ENCODE measurements at places on chromosomes 6 and 20.

GRCh38 chr20:59676851-59677182 lies 72.5 kb downstream of the PHACTR3 start:
- DNase-seq, result no peak
- no peak overlapping the region for H3K27ac ChIP-seq
- H3K4me3 ChIP-seq, result no peak overlapping the region
- H3K27me3 ChIP-seq, result peaks cover 45% of the 10 kb centered on the region
- H3K36me3 ChIP-seq, result no peaks in the 10 kb centered on the region

- 0 out of 2 replicates have a peak overlapping the region, but pooled peaks have one; percentile 12 for H3K4me3 ChIP-seq
- H3K36me3 ChIP-seq, result peaks cover 16% of the 10 kb centered on the region
- no peak for DNase-seq
- H3K27me3 ChIP-seq, result no peaks in the 10 kb centered on the region
- H3K27ac ChIP-seq, result peak overlapping the region; percentile 68
Measured at GRCh38 chr6:131954059-131954774, 3.0 kb upstream of the CCN2 start.

- DNase-seq, result no peak
- no peak overlapping the region for H3K27ac ChIP-seq
Measured at GRCh38 chr6:112065426-112065986, 11.6 kb downstream of the CCN6 start.

DNA sequence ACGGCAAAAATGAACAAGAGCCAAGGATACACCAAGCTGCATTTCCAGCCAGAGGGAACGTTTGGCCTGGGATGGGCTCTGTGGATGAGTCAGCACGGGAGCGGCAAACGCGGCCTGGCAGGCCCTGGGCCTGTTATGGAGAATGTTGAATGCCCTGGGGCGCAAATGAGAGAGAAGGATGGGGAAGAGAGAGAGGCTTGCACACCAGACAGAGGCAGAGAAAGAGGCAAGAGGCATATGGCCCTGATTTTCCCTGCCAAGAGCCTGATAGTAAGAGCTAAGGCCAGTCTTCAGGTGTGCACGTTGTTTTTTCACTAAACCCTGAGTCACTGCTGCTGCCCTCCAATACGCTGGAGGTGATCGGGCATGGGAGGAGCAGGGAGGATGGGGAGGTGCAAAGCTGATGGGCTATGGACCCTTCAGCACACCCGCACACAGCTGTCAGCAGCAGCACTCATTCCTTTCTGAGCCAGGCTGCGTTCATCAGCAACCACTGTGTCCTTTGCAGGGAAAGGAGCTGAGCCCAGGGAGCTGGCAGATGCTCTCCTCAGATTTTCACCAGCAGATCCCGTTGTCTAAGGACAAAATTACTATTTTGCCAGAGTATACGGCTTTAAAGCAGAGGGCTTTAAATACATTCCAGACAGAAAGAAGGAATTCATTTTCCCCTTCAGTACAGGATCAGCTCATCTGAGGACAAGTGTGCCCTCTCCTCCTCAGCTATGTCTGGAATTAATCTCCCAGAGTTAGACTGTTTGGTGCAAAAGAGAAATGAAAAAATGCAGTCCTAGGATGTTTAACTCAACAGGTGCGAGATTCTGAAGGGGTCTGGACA lies 61.7 kb upstream of the SLC22A23 start:
- DNase-seq, result no peak
- peaks cover 6% of the 10 kb centered on the region for H3K4me1 ChIP-seq
- peaks cover 8% of the 10 kb centered on the region for H3K27me3 ChIP-seq

DNA sequence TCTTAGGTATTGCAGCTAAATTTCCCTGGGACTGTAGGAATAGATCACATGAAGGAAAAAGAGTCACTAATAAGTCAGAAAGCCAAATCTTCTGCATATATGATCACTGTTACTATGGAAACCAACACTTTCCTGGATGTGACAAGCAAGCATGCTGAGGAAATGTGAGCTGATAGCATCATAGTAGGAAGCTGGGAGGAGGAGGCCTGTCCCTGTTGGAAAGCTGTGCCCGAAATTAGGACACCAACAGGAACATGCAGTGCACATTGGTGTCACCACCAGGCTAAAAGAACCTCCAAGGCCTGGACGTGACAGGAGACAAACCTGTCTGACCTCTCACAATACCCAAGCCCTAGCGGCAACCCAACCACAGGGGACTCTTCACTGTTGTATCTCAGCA lies 181.9 kb upstream of the PCSK2 start:
- no peak for DNase-seq
- H3K36me3 ChIP-seq, result no peaks in the 10 kb centered on the region
- no peak overlapping the region for H3K27ac ChIP-seq
- no peak overlapping the region for H3K4me3 ChIP-seq
- H3K4me1 ChIP-seq, result peaks cover 9% of the 10 kb centered on the region

GRCh38 chr6:29679962-29680361 lies 990 bp downstream of the ZFP57 start:
- peaks cover 5% of the 10 kb centered on the region for H3K27me3 ChIP-seq
- H3K4me1 ChIP-seq, result peaks cover 61% of the 10 kb centered on the region
- peaks cover 4% of the 10 kb centered on the region for H3K36me3 ChIP-seq
- peak overlapping the region; percentile 59 for H3K4me3 ChIP-seq
- peak overlapping the region; percentile 72 for H3K27ac ChIP-seq

DNA sequence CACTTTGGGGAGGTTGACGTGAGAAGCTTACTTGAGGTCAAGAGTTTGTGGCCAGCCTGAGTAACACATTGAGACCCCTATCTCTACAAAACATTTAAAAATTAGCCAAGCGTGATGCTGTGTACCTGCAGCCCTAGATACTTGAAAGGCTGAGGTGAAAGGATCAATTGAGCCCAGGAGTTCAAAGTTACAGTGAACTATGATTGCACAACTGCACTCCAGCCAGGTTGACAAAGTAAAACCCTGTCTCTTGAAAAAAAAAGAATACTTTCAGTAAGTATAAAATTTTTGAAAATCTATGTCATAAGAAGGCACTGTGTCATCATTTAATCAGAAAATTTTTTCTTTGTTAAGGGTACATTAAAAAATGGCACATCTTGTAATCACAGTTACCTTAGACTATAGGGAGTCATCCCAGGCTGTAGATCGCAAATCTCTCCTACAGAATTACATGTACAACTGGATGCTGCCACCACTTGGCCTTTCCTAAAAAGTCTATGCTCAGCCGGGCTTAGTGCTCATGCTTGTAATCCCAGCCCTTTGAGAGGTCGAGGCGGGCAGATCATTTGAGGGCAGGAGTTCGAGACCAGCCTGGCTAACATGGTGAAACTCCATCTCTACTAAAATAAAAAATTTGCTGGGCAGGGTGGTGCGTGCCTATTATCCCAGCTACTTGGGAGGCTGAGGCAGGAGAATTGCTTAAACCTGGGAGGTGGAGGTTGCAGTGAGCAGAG lies 17.0 kb upstream of the MRS2 start:
- no peaks in the 10 kb centered on the region for H3K27me3 ChIP-seq
- no peak for DNase-seq
- H3K4me1 ChIP-seq, result no peaks in the 10 kb centered on the region
- H3K27ac ChIP-seq, result no peak overlapping the region
- no peak overlapping the region for H3K4me3 ChIP-seq

DNA sequence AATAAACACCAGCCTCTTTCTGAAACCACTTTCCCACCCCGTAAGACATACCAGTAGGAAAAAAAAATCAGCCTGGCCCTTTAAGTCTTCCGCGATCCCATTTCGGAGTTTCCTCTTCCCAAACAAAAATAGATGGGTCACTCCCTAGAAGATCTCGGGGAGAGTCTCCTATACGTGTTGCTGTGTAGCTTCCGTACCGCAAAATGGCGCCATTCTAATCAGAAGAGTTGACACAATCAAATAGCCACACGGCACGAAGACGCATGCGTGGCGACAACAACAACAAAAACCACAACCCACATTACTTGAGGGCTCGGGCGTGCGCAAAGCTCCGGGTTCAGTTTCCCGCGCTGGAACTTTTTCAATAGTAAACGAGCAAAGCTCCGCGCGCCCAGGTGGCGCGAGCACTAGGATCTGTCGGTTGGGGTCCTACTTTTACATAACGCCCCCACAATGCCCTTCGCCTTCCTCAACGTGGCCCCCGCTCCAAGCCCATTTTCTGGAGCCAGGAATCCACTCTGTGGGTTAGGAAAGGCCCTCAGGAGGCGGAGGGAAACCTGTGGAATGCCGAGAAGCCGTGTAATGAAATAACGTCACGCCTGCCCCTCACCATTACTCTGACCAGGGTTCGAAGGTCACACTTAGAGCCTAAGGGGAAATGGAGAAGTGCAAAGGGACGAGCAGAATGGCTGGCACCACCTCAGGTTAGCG lies at the start of gene GPANK1:
TSS of gene GPANK1 (minus strand) at position 208 of the 711 bp plus-strand sequence. CDS start 519 bp downstream, outside the sequence.
- peak; percentile 64 for DNase-seq
- H3K36me3 ChIP-seq, result peaks cover 54% of the 10 kb centered on the region
- peaks cover 34% of the 10 kb centered on the region for H3K4me1 ChIP-seq

DNA sequence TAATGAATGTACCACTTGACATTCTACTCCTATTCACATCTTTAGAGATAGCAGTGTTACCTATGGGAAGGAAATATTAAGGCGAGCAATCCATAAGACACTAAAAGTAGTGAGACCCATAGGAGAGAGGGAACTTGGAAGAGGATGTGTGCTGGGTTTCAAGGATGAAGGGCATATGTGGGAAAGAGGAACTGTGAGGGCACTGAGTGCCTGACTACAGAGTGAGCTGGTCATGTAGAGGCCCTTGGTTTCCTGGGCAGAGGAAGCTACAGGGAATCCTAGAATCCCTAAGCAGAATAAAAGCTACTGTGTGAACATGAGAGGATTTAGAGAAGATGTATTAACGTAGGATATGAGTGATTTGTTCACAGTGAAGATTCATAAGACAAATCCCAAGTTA lies 262.8 kb downstream of the FARS2 start:
- no peak for DNase-seq
- H3K27me3 ChIP-seq, result no peaks in the 10 kb centered on the region
- peaks cover 8% of the 10 kb centered on the region for H3K4me1 ChIP-seq
- H3K36me3 ChIP-seq, result no peaks in the 10 kb centered on the region
- H3K4me3 ChIP-seq, result no peak overlapping the region
- H3K27ac ChIP-seq, result no peak overlapping the region

GRCh38 chr6:109526905-109527628 lies 44.0 kb upstream of the ZBTB24 start:
- no peaks in the 10 kb centered on the region for H3K27me3 ChIP-seq
- H3K36me3 ChIP-seq, result peaks cover 14% of the 10 kb centered on the region
- peaks cover 12% of the 10 kb centered on the region for H3K4me1 ChIP-seq
- H3K27ac ChIP-seq, result no peak overlapping the region
- no peak overlapping the region for H3K4me3 ChIP-seq

- H3K4me3 ChIP-seq, result no peak overlapping the region
- no peaks in the 10 kb centered on the region for H3K36me3 ChIP-seq
- no peak overlapping the region for H3K27ac ChIP-seq
- DNase-seq, result no peak
- H3K27me3 ChIP-seq, result no peaks in the 10 kb centered on the region
Measured at GRCh38 chr6:96742702-96743101, 94.6 kb downstream of the GPR63 start.

DNA sequence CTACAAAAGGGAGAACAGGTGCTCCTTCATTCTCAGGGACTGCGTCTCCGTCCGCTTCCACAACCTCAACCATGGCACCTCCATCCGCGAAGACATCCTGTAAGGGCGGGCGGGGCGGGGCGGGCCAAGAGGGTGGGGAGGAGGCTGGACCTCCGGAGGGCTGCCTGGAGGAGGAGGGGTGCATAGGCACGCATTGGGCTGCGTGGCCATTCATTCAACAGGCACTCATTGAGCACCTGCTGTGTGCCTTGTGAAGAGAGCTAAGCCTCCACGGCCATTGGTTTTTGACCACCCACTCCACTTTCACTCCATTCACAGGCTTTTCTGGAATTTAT lies 435 bp downstream of the ZSWIM3 start:
- no peaks in the 10 kb centered on the region for H3K27me3 ChIP-seq
- 0 out of 2 replicates have a peak, but pooled peaks cover 4% of the 10 kb centered on the region for H3K36me3 ChIP-seq
- H3K27ac ChIP-seq, result peak overlapping the region; percentile 95
- peak; percentile 55 for DNase-seq
- peak overlapping the region; percentile 92 for H3K4me3 ChIP-seq

GRCh38 chr6:4404415-4404814 lies 269.0 kb upstream of the ECI2 start:
- no peak for DNase-seq
- H3K27ac ChIP-seq, result no peak overlapping the region
- no peak overlapping the region for H3K4me3 ChIP-seq
- peaks cover 22% of the 10 kb centered on the region for H3K27me3 ChIP-seq

GRCh38 chr20:13425381-13426135 lies 204.5 kb downstream of the ISM1 start:
- no peaks in the 10 kb centered on the region for H3K36me3 ChIP-seq
- no peak overlapping the region for H3K4me3 ChIP-seq
- no peak for DNase-seq

DNA sequence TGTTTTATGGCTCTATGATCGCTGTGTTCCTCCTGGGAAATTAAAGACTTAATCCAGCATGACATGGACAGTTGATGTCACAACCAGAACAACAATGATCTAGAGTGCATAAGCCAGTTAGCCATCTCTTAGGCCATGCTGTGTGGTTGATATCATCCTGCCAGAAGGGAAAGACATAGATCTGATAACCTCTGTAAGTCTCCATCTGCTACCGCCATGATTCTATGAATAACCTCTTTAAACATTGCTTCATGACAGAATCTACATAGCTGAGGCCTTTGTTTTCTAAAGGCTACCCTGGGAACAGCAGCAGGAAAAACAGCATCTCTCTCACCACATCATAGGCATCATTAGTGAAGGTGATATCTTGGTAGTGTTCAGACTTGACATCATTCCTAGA lies 117.6 kb upstream of the PHACTR1 start:
- peaks cover 18% of the 10 kb centered on the region for H3K4me1 ChIP-seq
- no peak for DNase-seq
- H3K27ac ChIP-seq, result no peak overlapping the region
- H3K36me3 ChIP-seq, result no peaks in the 10 kb centered on the region

DNA sequence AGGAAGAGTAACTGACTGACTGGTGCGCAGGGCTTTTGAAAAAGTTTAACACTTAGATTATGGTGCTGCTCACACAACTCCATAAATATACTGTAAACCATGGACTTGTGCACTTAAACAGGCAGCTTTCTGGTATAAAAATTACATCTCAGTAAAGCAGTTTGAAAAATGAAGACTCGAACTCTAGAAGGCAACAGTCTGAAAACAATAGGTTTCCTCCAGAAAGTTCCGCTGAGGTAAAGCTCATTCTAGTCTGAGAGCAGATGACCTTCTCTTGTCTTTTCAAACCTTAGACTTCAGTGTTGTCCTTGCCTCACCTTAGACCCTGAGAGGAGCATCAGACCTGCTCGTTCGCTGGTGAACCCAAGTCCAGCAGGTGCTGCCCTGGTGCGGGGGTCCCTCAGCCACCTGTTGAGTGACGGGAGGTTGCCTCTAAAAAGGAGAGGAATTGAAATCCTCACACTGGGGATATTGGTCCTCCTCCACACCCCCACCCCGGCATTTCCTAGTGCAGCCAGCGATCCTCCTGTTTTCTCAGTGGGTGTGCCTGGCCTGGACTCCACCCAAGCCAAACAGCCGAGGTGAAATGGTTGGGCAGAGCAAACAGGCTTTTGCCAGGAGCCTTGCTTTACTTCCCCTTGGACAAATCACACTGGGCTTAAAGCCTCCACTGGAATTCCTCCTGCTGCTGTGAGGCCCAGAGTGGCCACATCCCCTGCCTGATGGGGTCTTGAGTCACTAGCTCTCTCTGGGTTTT lies 14.7 kb upstream of the PYGB start:
- no peaks in the 10 kb centered on the region for H3K27me3 ChIP-seq
- no peak overlapping the region for H3K4me3 ChIP-seq
- H3K36me3 ChIP-seq, result no peaks in the 10 kb centered on the region
- H3K4me1 ChIP-seq, result peaks cover 5% of the 10 kb centered on the region
- no peak for DNase-seq

All from WTC11 (cell line).